ENCODE measurements at places on chromosomes 2 and 18.

DNA sequence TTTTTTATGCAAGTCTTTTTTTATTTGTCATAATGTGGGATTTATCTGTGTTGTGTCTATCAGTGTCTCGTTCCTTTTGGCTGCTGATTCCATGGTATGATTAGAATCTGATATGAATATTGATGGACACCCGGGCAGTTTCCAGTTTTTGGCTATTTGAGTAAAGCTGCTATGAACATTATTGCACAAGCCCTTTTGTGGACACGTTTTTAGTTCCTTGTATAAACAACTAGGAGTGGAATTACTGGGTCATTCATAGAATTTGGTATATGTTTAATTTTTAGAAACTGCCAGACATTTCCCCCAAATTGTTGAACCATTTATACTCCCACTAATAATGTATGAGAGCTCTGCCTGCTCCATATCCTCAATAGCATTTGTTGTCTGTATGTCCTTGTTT, 26.6 kb downstream of the HK2 start:
- no peak for DNase-seq

GRCh38 chr2:10139536-10139935, 17.0 kb downstream of the RRM2 start:
- DNase-seq, result no peak

DNA sequence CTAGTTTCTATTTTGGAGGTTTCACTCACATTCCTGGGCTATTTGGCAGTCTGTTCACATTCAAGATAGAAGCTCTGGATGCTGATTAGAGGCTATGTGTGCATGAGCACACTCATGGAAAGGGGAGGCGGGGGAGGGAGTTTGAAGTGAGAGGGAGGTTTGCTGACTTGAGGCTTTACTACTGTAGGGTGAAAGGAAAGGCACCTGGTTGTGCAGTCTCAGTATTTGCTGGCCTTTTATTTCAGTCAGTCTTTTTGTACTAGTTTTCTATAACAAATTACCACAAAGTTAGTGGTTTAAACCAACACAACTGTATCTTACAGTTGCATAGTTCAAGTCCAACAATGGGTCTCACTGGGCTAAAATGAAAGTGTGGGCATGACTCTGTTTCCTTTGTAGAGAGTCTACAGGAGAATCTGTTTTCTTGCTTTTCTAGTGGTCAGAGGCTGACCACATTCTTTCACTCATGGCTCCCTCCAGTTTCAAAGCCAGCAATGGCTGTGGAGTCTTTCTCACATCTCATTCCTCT, 47.7 kb upstream of the NR4A2 start:
- DNase-seq, result no peak

- no peak for DNase-seq
Measured at GRCh38 chr2:68388772-68389171, 23.7 kb downstream of the PLEK start.

- no peak for DNase-seq
Measured at GRCh38 chr2:191385416-191386160, 140.4 kb downstream of the MYO1B start.
